Stimulated activated CD8-positive, alpha-beta memory T cell treated with anti-CD3 and anti-CD28 coated beads, Interleukin-4, amount 100 ng/mL, for 1 hour (primary cell): ENCODE measurements at places on chromosomes 16 and 17.

- DNase-seq: no peak
Observed at GRCh38 chr17:17232303-17232621, 4.7 kb downstream of the FLCN start.

DNA sequence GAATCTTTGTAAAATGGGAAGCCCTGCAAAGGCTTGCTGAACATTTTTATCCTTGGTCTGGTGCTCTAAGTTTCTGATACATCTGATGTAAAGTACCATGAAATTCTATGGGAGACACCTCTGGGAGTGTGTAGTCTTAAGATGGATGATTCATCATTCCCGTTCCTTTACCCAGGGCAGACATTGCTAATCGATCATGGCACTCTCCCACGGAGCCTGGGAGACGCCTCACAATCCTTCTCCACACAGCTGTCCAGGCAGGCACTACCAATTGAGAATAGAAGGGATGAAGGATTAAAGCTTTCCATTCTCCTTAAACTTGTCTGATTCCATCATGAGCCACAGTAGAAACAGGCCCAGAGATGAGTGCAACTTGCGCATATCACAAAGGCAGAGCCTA lies 144.8 kb downstream of the GSG1L start:
- DNase-seq: no peak

DNA sequence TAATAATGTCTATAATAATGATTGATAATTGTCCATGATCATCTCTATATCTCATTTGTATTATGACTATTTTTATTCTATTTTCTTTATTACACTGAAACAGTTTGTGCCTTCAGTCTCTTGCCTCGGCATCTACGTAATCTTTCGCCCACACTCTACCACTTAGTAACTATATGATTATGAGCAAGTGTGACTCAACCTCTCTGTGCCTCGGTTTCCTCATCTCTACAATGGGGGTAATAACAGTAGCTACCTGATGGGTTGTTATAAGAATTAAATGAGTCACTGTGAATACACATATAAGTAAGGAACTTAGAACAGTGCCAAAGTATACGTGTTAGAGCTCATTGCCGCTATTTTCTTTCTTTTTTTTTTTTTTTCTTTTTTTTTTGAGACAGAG lies 3.7 kb upstream of the SLC16A11 start:
- no peak for DNase-seq

- DNase-seq: no peak
Observed at GRCh38 chr16:35823342-35823741, 2363.9 kb downstream of the TP53TG3F start.

DNA sequence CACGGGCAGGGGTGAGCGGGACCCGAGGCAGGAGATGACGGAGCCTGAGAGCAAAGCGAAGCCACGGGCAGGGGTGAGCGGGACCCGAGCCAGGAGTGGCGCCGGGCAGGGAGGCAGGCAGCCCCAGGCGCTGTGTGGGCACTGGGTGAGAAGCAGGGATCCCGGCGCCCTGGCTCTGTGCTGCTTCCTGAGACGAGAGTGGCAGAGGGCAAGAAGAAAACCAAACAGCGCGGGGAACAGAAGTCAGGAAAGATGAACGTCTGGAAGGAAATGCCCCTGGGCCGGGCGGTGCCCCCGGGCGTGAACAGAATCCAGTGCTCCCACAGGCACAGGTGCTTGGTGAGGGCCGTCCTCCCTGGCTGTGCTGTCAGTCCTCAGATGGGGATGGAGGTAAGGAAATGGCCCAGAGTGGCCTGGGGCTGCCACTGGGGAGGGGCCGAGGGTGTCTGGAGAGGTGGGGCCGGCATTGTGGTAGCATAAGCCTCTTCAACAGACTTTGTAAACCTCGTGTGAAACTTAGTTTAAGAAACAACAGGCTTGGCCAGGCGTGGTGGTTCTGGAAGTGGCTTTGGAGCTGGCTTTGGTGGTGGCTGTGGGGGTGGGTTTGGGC lies 9.8 kb downstream of the ASPSCR1 start:
- no peak for DNase-seq

GRCh38 chr16:74738816-74739215 lies 35.8 kb downstream of the FA2H start:
- no peak for DNase-seq

- DNase-seq: no peak
Observed at GRCh38 chr16:12614662-12615278, 188.9 kb downstream of the CPPED1 start.

DNA sequence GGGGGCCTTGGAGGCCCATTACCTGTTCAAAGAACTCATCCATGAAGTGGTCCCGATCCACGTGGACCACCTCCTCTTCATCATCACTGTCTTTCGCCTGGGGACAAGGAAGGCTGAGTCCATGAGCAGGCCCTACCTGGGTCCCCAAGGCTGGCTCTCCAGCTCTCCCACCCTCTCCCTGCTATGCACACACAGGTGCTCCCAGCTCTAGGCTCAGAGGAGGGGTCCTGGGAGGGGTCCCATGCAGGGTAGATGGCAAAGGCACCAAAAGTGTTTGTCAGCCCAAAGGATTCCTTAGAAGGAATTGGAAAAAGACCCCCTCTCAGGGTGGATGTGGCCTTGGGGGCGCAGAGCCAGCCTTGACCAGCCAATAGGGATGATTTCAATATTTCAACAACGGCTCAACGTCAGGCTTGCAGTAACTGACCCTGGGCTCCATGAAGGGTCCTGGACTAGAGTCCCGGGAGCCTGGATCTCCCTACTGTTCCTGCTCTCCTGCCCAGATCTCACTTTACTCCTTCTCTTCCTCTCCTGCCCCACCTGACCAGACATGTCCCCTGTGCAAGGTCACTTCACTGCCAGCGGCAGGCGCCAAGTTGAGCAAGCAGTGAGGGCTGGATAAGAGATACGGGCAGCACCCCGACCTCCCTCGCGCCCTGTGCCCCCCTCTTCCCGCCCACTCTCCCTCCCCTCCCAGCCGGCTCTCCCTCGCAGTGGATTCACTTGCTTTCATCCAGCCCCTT lies 8.8 kb downstream of the STX1B start:
- no peak for DNase-seq

DNA sequence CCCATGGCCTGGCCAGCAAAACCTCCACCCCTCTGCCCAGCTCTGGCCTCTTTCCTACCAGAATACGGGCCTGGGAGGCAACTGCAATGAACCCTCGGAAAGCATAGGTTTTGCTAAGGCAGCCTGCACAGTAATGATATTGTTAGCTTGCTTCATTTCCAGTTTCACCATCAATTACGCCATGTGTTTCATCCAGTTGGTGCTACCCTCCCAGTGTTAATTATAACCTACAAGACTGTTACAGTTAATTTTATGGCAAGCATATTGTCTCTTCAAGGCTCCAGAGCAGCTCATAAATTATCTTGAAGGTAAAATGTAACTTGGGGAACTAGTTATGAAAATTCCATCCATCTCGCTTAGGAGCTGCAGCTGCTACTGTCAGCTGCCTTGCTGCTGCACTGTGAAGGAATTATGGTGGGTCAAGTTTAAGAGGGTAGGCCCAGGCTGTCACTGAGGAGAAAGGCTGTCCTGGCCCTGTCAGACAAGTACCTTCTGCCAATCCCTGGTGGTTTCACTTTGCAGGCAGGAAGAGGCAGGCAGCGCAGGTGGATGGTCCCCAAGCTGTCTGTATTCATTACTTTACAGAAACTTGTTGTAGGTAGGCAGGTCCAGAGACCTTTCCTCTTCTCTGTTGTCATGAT lies 242.9 kb downstream of the FTO start:
- no peak for DNase-seq

DNA sequence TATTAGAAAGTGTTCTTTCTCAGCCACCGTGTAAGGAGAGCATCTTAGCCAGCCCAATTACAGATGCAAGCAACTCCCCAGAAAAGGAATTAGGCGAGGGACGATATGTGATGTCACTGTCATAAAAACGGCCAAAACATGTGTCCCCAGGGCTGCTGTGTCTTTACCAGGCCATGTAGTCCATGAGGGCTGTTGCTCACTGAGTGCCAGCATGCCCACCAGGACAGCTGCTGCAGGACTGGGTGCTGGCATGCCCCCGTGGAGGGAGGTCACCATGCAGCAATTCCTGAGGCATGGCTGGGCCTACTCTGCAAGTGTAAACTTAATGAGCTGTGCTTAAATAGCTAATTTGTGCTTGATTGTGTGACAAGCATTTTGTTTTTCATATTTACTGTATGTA lies 156.9 kb downstream of the LGALS9B start:
- no peak for DNase-seq

DNA sequence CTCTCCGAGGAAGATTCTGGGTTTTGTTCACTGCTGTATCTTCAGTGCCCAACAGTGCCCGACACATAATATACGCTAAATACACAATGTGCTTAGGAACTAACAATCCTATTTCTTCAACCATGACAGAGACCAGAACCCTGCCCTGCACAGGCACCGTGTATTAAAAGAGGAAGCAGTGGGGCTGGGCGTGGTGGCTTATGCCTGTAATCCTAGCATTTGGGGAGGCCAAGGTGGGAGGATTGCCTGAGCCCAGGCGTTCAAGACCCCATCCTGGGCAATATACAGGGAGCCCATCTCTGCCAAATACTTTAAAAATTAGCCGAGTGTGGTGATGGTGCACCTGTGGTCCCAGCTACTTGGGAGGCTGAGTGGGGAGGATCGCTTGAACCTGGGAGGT lies 19.3 kb downstream of the ARL2BP start:
- DNase-seq: no peak

DNA sequence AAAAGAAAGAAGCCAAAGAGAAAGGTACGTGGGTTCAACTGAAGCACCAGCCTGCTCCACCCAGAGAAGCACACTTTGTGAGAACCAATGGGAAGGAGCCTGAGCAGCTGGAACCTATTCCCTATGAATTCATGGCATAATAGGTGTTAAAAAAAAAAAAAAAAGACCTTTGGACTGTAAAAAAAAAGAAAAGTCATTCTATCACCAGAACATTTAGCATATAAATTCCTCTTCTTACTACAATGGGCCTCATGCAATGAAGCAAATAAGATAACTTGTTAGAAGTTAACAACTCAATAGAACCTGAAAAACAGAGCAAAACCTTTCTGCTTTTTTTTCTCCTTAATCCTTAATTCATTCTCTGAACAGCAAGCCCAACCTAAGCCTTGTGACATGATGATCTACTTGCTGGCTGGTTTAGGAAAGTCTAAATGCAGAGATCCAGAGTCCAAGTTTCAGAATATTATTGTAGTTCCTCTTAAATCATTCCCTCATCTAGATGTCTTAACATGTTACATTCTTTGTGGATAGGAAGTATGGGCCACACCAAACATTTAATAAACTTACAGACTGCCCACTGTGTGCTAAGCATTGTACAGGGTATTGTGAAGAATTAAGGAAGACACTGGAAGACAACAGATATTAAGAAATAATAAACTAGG lies 45.4 kb downstream of the BRCA1 start:
- no peak for DNase-seq

- DNase-seq: no peak
Observed at GRCh38 chr16:66245868-66246267, 120.6 kb upstream of the CDH5 start.

DNA sequence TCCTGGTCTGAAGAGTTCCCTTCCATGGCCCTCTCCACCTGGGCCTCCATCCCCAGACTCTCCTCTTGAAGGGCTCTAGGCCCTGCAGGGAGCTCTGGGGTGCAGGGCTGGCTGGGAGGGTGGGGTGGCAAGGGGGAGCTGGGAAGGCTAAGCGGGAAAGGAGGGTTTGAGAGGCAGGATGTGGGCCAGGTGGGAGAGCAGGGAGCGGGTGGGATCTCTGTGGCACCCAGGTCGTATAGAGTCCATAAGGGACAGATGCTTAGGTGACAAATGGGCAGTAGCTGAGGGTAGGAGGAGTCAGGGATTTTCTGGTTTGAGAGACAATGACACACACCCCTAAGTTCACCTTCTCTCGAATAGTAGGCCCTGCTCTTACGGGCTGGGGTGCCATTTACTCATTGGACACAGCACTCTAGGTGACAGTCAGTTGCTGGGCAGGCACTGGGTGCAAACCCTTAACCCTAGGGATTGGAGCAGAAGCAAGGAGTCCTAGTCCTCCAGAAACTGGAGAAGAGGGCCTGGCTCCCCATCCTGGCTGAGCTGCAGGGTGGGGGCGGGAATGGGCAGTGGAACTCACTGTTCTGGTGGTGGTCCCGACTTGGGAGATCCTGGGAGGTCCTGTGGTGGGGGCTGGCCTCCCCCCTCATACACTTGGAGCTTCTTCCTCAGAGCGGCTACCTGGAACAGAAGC lies 15.3 kb downstream of the KIF18B start:
- no peak for DNase-seq

- no peak for DNase-seq
Observed at GRCh38 chr17:48123111-48123510, 15.5 kb downstream of the SNX11 start.

- DNase-seq: no peak
Observed at GRCh38 chr17:83079766-83080578, 563 bp downstream of the METRNL start.

- DNase-seq: no peak
Observed at GRCh38 chr16:64545768-64546167, 576.1 kb downstream of the CDH11 start.

- DNase-seq: no peak
Observed at GRCh38 chr17:56727876-56728617, 105.7 kb downstream of the C17orf67 start.

GRCh38 chr17:77548967-77549366 lies 408.2 kb downstream of the SEC14L1 start:
- DNase-seq: no peak

DNA sequence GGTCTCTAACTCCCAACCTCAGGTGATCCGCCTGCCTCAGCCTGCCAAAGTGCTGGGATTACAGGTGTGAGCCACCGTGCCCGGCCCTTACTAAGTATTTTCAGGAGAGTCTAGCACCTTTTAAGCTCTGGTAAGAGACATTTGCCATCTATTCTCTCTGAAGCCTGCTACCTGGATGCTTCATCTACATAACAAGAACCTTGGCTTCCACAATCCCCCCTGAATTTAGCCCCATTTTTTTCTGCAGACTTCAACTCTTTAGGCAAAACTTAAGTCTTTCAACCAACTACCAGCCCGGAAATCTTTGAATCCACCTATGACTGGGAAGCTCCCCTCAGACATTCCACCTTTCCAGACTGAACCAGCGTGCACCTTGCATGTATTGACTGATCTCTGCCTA lies 14.0 kb upstream of the UBE2I start:
- DNase-seq: no peak

- DNase-seq: no peak
Observed at GRCh38 chr17:72613806-72614292, 478.6 kb downstream of the SLC39A11 start.

GRCh38 chr17:21162394-21162775 lies 35.6 kb downstream of the DHRS7B start:
- no peak for DNase-seq

GRCh38 chr17:35129973-35130351 lies 8.5 kb downstream of the FNDC8 start:
- DNase-seq: no peak
